ENCODE measurements at places on chromosomes 4 and X.
A peak's percentile ranks its signal among the peaks of the same experiment; 100 is the strongest.

DNA sequence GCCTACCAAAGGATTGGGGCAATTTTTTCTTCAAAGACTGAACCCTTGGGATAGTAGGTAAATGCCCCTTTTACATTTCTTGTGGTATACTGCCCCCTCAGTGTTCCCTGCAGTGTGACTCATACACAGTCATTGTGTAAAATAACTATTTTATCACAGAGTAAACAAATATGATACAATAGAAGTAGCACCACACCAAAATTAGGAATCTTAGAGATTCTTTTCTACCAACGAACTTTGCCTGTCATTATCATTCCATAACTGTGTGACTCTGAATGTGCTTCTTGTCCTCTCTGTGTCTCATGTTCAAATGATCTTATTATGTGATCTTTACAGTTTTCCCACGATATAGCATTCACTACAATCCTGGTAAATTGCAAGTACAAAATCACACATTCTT, 517.0 kb downstream of the ZIC3 start:
- DNase-seq: no peak

DNA sequence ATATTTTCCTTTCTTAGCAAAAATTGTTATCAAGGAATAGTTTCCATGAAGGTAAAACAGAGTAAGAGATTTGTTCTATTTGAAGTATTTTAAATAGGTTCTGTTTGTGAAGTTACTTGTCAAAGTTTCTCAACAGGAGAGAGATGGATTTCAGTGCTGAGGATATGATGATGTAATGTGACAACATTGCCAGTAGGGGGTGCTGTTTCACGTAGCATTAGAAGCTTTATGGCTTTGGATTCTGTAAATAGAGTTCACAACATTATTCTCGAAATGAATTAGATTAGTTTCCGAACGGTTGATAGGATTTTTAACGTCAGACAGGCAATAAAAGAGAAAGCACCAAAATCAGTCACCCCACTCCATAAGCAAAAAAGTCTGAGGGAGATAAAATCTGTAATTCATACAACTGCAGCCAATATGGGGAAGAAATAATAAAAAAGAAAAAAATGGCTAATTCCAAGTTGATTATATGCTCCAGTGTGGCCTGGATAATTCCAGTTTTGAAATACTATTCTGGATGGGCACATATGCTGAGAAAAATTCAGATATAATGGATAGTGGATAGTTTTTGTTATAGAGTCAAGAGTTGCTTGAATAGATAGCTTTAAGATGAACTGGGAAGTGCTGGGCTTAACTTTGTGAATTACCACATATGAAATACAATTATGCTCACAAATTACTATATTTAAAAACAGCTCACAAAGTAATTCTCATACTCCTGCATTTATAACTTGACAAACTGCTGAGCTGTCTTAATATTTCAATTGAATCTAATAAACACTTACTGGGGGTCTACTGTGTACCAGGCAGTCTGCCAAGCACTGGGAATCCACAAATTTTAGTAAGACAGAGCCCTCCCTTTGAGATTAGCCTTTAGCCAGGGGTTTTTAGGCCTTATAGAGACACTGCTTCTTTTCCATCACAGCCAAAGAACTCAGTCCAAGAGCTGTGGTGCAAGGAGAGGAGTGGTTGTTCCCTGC, 109.1 kb downstream of the GPAT3 start:
- DNase-seq: peak; percentile 51

- DNase-seq: peak; percentile 88
These were observed 14.8 kb downstream of the PDK3 start for GRCh38 chrX:24479924-24480323.

DNA sequence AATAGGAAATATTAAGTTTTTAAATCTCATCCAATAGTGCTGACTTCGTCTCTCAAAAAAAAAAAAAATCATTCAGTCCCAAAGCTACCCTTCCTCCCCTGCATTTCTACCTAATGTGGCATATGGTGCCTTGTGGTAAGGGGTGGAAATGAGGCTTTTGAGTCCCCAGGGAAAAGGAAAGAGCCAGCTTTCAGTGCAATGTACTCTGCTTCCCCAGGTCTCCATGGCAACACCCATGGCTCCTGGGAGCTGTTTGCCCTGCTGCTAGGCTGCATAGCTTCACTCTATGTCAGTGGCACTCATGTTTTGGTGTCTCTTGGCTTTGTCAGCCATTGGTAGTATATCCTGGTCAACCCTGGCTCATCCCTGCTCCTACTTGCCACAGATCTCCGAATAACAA, 175.9 kb downstream of the SLC39A8 start:
- no peak for DNase-seq

GRCh38 chrX:44156726-44157125, 183.5 kb upstream of the NDP start:
- no peak for DNase-seq

DNA sequence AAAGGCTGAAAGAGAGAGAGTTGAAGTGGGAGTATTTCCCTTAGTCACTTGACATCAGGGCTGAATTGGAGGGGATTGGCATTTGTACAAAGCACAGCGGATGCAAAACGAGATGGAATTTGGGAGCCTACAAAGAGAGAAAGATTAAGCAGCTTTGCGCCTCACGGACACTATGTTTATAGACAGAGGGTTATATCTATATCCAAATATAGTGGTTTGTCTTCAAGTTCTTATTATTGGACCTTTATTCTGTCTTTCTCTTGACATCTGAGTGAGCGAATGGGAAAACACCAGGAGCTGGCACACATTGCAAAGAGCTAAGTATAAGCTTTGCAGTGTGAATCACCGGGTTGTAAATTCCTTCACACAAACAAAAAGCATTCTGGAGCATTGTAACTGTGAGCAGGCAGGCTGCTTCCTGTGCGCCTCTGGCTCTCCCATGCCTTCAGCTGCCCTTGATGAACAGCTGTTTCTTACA, 500.2 kb downstream of the STIM2 start:
- DNase-seq: no peak

GRCh38 chrX:153966841-153967535, 4.6 kb downstream of the HCFC1 start:
- DNase-seq: peak; percentile 37

DNA sequence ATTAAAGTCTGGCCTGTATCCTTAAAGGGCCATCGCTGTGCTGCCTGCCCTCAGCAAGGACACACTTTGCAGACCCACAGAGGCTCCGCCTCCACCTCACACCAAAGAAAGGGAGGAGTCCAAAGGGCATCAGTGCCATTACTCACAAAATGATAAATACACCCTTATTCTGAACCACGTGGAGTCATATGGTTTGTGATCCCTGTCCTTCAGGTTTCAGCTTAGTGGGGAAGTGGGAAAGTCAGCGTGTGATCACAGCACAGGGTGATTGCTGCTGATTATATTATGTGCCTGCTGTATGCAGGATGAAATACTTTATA, 35.9 kb upstream of the MSANTD1 start:
- no peak for DNase-seq

DNA sequence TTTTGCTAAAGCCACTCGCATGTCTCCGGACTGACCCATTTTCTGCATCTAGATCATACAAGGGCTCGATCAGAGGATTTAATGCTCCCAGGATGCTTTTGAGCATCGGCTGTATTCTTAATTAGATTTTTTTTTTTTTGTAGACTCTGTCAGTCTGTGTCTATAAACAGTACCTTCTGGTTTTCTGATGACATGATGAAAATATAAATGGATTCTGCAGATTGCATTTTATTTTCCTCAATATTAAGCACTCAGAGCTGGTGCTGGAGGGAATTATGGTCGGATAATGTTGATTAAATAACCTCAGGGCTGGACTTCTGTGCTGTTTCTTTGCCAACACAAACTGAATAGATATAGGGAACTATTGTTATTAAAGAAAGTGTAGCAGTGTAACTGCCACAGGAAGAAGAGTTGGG, 57.1 kb upstream of the LIMCH1 start:
- no peak for DNase-seq

DNA sequence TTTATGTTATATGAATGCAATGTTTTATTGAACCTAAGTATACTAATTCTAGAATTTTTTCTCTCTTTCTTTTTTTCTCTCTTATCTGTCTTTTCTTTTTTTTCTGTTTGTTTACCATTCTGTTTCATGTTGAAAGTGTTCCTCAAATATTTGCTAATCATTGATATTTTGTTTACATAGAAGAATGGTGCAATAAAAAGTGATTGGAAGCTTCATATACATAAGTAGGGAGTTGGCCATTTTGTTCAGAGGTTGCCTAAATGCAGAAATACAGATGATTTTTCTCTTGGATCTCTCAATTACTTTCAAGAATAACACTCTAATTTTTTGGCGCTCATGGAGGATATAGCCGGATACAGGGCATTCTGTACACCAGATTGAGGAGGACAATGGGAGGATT, 5.7 kb upstream of the SERTM2 start:
- no peak for DNase-seq

GRCh38 chr4:84916227-84916626, 50.3 kb downstream of the WDFY3 start:
- DNase-seq: no peak

- DNase-seq: no peak
These were observed 28.7 kb downstream of the INPP4B start for GRCh38 chr4:142817442-142817841.

- no peak for DNase-seq
These were observed 288.0 kb upstream of the ATOH1 start for GRCh38 chr4:93540562-93540961.

- no peak for DNase-seq
These were observed 26.4 kb downstream of the KIAA1210 start for GRCh38 chrX:119101168-119101567.

GRCh38 chrX:115330498-115331168, 41.1 kb downstream of the LUZP4 start:
- DNase-seq: peak; percentile 2

GRCh38 chrX:31223817-31224216, 152.0 kb upstream of the FTHL17 start:
- no peak for DNase-seq

GRCh38 chr4:46908148-46908547, 897 bp downstream of the COX7B2 start:
- no peak for DNase-seq

DNA sequence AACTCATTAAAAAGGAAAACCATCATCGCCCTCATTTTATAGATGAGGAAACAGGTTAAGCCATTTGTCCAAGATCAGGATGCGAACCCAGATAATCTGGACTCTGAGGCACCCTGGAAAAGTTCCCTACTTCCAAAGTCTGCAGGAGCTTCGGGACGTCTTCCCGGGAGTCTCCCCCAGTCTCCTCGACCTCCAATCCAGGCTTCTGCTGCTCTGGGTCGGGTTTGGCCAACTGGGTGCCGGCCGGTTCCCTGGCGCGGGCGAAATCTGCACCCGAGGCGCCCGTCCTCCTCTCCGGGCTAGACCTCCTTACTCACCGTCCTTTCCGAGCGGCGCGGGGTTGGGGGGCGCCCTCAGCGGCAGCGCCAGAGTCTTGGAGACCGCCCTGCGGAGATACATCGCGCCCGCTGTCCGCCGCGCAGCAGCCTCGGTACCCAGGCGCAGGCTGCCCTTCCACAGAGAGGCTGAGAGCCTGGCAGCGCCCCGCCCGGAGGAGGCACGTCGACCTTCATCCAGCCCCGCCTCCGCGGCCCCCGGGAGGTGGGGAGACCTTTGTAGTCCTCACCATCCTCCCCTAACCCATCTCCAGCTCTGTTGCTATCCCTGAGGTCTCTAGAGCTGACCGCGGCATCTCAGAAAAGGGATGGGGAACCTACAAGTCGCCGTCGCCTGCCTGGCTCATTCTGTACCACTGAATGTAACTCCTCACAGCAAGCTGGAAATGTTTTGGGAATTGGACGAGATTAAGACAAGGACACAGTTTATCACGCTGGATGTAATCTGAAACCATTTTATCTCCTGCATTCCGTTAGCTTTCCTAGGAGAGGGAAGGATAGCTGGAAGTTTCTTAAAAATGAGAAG, at the start of gene MGARP:
TSS of gene MGARP (minus strand) at position 466 of the 861 bp plus-strand sequence. CDS start at position 399, 67 bp downstream.
- DNase-seq: no peak

DNA sequence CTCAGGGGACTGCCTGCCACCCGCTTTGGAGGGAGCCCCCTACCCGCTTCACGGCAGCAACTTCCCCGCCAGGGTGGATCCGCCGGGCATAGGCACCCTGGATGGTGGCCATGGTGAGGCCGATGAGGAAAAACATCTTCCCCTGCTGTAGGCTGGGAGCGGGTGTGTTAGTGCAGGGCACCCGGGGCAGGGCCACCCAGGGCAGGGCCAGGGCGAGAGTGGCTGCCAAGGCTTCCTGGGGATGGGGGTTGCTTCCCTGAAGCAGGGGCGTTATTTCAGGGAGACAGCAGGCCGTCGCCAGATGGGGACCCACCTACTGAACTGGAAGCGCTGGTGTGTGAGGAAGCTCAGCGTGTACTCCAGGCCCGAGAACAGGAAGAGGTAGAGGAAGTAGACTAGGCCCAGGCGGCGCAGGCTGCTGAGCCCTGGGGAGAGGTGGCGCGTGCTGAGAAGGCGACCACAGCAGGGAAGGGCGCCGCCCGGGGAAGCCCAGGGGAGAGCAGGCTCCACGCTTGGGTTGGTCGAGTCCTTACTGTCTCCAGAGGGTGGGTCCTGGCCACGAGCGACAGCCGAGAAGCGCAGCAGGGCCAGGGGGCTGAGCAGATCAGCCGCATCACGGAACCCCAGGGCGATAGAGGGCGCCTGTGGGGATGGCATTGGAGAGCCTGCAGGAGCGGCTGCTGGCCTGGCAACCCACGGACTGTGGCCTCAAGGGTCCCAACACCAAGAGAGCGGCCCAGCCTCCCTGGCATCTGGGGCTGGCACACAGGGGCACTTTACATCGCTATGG, 31.5 kb downstream of the NOP14 start:
- DNase-seq: peak; percentile 76

GRCh38 chrX:111876646-111877045, 665 bp downstream of the TRPC5OS start:
- DNase-seq: no peak

DNA sequence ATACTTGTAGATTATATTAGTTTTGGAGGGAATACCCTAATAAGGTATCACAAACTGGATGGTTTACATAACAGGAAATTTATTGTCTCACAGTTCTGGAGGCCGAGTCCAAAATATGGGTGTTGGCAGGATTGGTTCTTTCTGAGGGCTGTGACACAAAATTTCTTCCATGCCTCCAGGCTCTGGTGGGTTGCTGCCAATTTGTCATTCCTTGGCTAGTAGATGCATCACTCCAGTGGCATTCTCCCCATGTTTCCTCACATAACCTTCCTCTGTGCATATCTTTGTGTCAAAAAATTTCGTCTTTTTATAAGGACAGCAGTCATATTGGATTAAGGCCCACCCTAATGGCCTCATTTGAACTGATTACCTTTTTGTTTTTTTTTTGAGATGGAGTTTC, 49.3 kb downstream of the APELA start:
- no peak for DNase-seq

GRCh38 chrX:125492439-125492838, 172.8 kb downstream of the TEX13C start:
- no peak for DNase-seq

GRCh38 chrX:123851079-123851478, 8.8 kb upstream of the XIAP start:
- DNase-seq: no peak

GRCh38 chrX:65034292-65034667, 58.0 kb upstream of the ZC4H2 start:
- DNase-seq: no peak
